ENCODE measurements at places on chromosomes 12 and 14.

DNA sequence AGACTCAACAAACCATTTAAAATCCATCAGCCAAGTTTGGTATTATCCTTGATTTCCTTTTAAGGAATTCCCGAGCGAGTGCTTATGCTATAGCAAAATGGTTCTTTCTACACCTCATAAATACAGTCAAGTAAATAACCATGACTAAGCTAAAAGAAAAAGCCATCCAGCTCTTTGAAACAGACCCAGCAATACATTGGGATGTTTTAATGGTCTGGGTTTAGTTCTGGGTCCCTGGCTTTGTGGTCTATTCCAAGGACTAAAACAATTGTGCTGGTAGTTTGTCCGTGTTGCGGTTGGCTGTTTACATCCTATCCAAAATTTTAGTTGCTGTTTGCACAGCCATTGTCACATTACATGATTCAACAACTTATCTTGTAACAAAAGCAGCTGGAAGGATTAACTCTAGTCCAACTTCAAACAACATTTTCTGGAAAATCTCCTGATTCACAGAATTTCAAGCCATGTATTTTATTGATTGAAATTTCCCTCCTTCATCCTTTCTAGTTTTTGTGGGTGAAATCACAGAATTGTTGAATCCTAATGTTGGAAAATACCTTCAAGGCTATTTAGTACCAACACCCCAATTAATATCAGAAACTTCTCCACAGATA lies 19.6 kb downstream of the KLRB1 start:
- DNase-seq = no peak

GRCh38 chr14:89024691-89025090 lies 200.2 kb downstream of the TTC8 start:
- no peak for DNase-seq

GRCh38 chr12:116159175-116159574 lies 118.3 kb downstream of the MED13L start:
- no peak for DNase-seq

- DNase-seq = no peak
Measured at GRCh38 chr12:55653031-55653430, 16.3 kb downstream of the OR10P1 start.

DNA sequence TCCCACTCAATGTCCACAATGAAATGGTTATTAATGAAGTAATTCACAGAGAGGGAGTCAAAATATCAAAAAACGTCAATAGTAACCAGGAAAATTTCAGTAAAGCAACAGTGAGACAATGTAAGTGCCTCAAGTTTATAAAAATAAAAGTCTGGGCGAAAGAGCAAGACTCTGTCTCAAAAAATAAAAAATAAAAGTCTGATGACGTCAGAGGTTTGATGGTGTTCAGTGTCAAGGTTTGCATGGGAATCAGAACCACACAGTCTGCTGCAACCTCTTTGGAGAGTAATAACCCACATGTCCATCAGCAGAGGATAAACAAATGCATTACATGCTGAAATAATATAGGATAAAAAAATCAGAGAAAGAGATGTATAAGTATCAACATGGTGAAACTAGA lies 152.4 kb downstream of the ASCL1 start:
- no peak for DNase-seq

DNA sequence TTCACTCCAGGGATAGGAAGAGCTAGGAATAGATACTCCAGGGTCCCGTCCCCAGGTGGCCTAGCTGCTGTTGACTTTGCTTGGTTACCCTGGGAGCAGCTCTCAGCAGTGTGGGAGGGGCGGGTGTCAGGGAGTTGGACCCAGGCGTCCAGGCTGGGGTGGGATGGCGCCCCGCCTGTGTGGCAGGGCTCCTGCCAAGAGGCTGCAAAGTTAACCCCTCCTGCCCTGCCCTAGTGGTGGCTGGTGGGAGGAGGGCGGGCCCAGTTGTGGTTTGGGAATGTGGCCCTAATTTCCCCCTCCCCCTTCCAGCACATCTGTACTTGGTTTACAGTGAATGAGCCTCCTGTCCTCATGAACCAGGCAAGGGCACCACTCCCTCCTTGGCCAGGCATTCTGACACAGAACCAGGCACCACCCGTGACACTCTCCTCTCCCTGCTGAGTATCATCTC lies 1.7 kb upstream of the RARG start:
- no peak for DNase-seq

- no peak for DNase-seq
Measured at GRCh38 chr12:123829561-123829960, 67.5 kb downstream of the DNAH10 start.

GRCh38 chr12:103712216-103712615 lies 125.1 kb downstream of the STAB2 start:
- no peak for DNase-seq

GRCh38 chr12:132605892-132606291 lies 4.5 kb downstream of the LRCOL1 start:
- no peak for DNase-seq

GRCh38 chr12:111519083-111519482 lies 80.0 kb downstream of the ATXN2 start:
- no peak for DNase-seq

GRCh38 chr14:55588259-55588699 lies 8.3 kb downstream of the KTN1 start:
- DNase-seq = no peak

GRCh38 chr14:31286456-31287293 lies 79.1 kb upstream of the HECTD1 start:
- DNase-seq = no peak

DNA sequence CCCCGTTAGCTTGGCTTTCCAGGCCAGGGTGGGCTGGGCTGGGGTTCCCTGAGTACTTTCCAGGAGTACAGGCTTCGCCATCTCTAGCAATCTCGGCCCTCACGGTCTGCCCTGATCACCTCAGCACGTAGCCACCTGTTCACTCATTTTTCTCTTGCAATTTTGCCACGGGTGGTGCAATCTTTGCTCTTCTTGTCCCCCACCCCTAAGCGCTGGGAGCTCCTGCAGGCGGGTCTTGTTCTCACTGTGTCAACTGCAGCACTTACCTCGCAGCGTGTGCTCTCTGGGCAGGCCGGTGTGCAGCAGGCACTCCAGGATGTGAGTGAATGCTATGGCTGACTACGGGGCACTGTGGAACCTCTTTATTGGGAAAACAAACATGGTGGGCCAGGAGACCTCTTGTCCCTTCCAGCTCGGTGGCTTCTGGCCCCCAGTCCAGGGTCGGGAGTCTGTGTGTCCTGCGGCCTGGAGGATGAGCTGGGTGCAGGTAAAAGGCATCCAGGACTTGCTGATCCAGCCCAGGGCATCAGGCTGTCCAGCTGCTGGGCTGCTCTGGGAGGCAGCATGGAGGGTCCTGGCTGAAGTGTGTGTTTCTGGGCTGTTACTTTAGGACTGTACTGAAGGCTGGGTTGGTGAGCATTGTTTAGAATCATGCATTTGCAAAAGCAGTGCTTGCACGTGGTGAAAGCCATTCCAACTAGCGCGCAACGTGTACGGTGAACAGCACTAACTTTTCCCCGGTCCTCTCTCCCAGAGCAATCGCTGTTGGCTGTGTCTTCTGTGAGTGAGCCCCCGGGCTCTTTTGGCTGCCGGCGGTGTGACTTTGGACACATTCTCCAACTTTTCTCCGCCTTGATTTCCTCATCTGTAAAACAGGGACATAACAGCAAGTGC lies 1.5 kb upstream of the ULK1 start:
- no peak for DNase-seq

GRCh38 chr12:24743941-24744793 lies 204.7 kb downstream of the BCAT1 start:
- no peak for DNase-seq

- peak; percentile 53 for DNase-seq
Measured at GRCh38 chr12:31238764-31239387, 87.1 kb downstream of the SINHCAF start.

- DNase-seq = no peak
Measured at GRCh38 chr12:11897923-11898322, 172.8 kb upstream of the BCL2L14 start.

- no peak for DNase-seq
Measured at GRCh38 chr12:712172-712863, 40.1 kb upstream of the WNK1 start.

DNA sequence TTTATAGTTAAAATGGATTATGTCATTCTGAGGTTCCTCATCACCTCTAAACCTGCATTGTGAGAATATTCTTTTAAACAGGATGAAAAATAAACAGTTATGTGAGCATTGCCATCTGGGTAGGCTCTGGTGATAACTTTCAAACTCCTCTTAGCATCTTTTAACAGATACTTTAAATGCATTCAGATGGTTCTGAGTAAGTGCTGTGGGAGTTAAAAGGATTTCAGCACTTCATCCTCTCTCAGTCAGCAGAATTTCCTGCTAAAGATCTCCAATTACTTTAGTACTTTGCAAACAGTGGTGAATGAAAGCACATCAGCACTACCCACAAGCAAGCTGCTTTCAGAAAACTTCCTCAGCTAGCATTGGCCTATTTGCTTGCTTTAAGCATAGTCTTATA lies 59.3 kb upstream of the TMTC1 start:
- DNase-seq = no peak

- DNase-seq = no peak
Measured at GRCh38 chr12:92546635-92547348, 156.0 kb upstream of the PLEKHG7 start.

DNA sequence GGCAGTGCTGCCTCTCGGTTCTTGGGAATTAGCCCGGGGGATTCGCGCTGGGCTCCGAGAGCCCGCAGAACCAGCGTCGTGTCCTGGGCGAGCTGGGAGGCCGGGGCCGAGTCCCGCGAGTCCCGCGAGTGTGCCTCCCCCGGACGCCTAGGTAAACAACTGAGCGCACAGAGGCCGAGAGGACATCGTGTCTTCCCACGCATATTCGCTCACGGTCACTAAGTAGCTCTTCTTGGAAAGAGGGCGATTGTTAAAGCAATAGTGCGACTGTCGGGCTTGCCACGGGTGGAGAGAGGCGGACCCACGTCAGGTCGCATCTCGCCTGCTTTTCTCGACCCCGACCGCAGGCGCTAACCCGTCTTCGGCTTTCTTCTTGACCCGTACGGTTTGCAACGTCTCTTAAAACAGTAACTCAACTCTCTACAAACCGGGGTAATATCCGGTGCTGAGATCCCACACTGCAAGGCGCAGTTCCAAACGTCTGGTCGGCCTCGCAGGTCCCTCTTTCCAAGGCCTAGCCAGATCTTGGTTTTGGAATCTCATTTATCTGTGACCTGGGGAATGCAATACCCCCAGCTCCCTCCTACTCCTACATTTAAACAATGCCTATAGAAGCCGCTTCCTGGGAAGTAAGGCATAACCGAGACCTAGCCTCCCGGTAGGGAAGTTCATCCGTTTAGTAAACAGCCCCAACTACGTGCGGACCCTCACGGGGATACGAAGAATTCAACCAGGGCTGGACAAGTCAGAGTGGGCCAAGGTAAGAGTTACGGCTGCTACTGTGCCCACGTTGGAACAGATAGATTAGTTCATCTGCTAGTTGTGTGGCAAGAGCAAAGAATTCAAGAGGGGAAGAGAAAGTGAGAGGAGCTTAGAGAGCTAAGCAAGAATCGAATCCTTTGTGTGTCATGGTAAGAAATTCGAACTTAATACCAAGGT lies 736 bp upstream of the PHLDA1 start:
- DNase-seq = peak; percentile 23

GRCh38 chr12:24360461-24360860 lies 411.0 kb upstream of the SOX5 start:
- DNase-seq = no peak

GRCh38 chr14:66444271-66444927 lies 41.8 kb upstream of the CCDC196 start:
- no peak for DNase-seq

GRCh38 chr12:123808167-123808566 lies 46.1 kb downstream of the DNAH10 start:
- DNase-seq = no peak

GRCh38 chr12:28527631-28528249 lies 337.5 kb downstream of the CCDC91 start:
- no peak for DNase-seq

DNA sequence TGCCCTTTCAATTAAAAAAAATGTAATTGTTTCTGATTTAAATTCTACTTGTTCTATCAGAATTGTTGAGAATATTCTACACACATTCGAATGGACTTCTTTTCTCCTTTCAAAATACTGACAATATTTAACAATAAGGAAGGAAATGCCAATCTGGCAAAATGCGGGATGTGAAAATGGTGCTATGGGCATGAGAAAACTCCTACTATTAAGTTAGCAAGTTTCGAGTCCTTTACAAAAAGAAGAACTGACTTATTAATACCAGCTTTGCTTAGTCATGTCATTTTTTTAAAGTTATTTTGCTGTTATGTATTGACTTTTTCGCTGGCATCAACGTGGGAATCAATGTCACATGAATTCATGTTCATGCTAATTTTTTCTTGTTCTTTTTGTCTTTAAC lies 31.7 kb upstream of the ARL1 start:
- DNase-seq = no peak

DNA sequence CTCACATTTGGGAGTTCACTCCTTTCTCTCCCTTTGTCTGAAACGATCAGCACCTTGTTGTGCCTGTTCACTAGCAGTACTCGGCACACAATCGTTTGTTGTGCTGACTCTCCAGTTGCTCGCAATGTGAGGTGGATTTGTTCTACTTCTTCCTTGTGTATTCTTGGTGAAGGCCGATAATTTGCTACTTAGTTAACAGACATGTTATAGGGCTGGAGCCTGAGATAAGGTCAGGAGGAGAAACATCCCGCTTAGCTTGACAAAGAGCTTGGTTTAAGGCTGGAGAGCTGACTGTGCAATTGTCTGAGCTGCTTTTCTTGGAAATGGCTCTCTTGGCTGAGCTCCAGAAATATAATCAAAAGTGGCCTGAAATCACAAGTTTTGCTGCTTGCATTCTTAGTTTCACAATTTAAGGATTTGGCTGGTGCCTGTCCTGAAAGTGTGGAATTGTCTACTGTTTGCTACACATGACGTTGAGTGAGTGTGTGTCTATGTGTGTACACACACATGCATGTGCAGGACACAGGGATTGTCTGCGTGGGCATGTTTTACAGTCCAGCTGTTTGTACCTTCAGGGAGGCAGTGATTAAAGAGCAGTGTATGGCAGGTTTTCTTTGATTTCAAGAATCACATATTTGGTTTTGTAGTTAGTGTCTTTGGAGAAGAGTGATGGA lies 77.7 kb downstream of the ARF6 start:
- no peak for DNase-seq

GRCh38 chr12:89417246-89417977 lies 65.1 kb upstream of the DUSP6 start:
- DNase-seq = no peak

DNA sequence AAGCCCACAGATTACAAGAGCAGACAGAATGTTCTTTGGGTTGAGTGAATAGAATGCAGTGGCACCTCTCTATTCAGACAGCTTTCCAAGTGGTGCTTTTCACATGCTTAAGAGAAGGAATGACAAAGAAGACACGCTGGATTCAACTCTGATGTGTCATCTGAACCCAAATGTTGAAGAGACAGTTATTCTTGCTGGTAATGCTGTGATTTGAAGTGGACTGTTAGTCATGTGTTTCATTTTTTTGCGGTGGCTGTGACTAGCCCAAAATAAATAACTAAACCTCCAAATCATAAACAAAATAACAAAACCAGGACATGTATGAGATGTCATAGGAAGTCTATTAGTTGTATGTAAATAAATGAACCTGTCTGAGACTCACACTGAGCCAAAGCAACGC lies 391.8 kb upstream of the PRICKLE1 start:
- no peak for DNase-seq
